ENCODE measurements at places on chromosomes 2 and 18.

GRCh38 chr2:200155652-200156051 is 150.8 kb upstream of the SPATS2L start:
- no peak for DNase-seq

- DNase-seq = no peak
Measured at GRCh38 chr2:53220969-53221368, 546.6 kb upstream of the CHAC2 start.

GRCh38 chr2:212549941-212550340 is 11.3 kb upstream of the ERBB4 start:
- no peak for DNase-seq

DNA sequence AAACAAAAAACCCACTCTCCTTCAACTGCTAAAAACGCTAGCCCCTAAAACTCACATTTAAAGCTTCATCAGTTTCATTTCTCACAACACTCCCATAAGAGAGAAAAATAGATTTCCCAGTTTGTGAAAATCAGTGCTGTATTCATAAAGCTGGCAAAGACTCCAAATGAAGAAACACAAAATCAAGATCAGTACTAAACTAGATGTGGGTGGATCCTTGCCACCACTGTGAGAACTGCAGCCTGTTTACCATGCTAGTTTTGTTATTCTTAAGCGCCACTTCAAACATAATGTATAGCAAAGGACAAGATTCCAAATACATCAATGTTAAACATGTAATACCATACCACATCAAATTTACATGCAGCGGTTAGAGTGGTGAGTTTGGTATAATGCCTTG is 104.5 kb upstream of the CCDC150 start:
- no peak for DNase-seq

- DNase-seq = peak; percentile 48
Measured at GRCh38 chr2:200966770-200967169, 3.3 kb upstream of the ORC2 start.

GRCh38 chr2:136373029-136373428 is 255.1 kb upstream of the CXCR4 start:
- DNase-seq = no peak

- peak; percentile 53 for DNase-seq
Measured at GRCh38 chr18:56200381-56200911, 437.9 kb downstream of the TXNL1 start.

- DNase-seq = no peak
Measured at GRCh38 chr2:196729418-196729817, 70.1 kb downstream of the GTF3C3 start.

- no peak for DNase-seq
Measured at GRCh38 chr2:174148833-174149232, 99.5 kb downstream of the OLA1 start.

GRCh38 chr2:120278901-120279300 is 26.2 kb downstream of the RALB start:
- DNase-seq = no peak

DNA sequence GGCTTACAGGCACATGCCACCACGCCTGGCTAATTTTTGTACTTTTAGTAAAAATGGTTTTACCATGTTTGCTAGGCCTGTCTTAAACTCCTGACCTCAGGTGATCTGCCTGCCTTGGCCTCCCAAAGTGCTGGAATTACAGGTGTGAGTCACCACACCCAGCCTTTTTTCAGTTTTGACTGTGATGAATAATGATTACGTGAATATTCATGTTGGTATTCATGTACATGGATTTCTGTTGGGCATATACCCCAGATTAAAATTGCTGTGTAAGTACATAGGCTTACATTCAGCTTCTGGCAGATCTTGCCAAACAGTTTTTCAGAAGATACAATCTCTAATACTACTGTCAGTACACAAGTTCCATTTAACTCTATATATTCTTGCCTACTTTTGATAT is 20.9 kb downstream of the SLC39A10 start:
- no peak for DNase-seq
